ENCODE measurements at places on chromosomes 2 and 18.

- DNase-seq = no peak
Observed at GRCh38 chr2:62884514-62884913, 166.1 kb upstream of the OTX1 start.

- no peak for DNase-seq
Observed at GRCh38 chr2:127406454-127406853, 11.8 kb upstream of the PROC start.

GRCh38 chr2:99775585-99775984 is 285.8 kb upstream of the REV1 start:
- no peak for DNase-seq

- no peak for DNase-seq
Observed at GRCh38 chr2:197946562-197946961, 142.2 kb downstream of the PLCL1 start.

DNA sequence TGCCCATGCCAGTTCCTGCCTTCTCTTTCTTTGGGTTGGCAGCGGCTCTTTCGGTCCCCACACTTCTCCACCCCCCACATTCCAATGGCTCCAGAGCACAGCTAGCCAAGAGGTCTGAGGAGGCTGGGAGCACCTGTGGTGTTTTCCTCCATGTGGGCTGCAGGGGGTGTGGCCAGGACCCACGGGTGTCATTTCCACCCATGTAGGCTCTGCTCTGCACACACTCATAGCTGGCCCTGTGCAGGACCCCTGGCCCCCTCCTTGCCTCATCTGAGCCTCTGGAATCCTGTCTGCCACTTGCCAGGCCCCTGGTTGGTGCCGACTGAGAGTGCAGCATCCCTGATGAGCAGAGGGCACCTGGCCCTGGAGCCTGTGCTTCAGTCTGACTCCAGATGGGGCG is 46.3 kb downstream of the DYSF start:
- no peak for DNase-seq

GRCh38 chr18:41558715-41559114 is 396.3 kb upstream of the PIK3C3 start:
- no peak for DNase-seq

DNA sequence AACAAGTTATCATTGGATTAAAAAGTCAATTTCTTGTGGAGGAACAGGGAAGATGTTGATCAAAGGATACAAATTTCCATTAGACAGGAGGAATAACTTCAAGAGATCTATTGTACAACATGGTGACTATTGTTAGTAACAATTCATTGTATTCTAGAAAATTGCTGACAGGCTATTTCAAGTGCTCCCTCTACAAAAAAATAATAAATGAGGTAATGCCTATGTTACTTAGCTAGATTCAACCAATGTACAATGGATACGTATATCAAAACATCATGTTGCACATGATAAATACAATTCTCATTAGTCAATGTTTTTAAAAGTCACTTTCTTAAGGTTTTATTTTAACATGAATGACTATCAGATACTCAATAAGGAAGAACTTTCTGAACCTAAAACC is 33.5 kb downstream of the TFCP2L1 start:
- DNase-seq = no peak

DNA sequence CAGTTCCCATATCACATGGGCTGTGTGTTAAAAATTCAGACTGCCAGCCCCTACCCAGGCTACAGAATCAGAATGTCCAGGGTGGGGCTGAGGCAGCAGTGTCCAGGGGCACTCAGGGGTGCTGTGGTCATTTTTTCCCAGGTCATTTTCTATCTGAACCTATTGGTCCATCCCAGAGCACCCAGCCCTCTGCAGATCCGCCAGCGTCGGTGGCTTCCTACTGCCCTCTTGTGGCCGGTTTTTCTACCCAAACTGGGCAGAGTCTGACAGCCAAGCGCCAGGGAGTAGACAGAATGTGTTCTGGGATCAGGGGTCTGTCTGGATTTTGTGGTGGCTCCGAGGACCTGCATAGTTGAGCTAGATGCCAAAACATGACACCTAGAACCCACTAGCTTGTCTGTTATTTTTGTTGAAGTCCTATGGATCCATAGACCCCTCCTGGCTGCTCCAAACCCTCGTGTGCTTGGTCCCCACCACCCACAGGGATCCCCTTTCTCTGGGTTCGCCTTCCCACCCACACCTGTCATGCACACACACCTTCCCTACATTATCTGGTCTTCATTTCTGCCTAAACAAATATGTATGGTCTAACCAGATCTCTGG is 34.1 kb upstream of the RMDN2 start:
- DNase-seq = peak; percentile 60

DNA sequence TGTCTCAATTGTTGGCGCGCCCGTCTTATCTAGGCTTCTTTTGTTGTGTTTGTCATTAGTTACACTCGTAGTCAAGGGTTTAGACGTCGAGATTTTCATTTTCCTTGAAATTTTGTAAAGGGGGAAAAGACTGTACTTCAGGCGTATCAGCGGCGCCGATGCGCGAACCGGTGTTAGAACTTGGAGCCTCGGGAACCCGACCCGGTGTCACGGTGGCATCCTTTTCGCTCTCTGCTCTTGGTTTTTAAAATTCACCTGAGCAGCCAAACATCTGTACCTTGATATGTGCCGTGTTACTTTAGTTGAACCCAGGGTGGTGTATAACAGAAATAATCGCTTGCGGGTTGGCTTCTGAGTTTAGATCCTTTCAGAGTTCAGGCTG is 643 bp downstream of the RMC1 start:
- DNase-seq = no peak

DNA sequence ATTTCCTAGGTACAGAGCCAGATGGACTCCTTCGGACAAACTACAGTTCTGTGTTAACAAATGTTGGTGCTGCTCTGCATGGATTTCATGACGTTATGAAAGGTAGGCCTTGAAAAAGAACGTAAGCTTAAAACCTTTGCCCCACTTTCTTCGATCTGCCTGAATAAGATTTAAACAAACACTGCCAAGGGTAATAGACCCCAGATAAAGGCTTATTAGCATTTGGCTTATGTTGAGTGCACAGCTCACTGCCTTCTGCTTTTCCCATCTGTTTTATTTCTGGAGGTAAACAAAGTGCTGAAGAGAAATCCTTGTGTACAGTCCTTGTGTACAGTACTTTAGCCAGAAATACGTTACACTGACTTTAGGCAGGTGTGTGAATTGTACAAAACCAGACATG is 50.0 kb upstream of the STON1 start:
- no peak for DNase-seq

GRCh38 chr2:110983133-110983532 is 137.6 kb upstream of the BCL2L11 start:
- DNase-seq = no peak

DNA sequence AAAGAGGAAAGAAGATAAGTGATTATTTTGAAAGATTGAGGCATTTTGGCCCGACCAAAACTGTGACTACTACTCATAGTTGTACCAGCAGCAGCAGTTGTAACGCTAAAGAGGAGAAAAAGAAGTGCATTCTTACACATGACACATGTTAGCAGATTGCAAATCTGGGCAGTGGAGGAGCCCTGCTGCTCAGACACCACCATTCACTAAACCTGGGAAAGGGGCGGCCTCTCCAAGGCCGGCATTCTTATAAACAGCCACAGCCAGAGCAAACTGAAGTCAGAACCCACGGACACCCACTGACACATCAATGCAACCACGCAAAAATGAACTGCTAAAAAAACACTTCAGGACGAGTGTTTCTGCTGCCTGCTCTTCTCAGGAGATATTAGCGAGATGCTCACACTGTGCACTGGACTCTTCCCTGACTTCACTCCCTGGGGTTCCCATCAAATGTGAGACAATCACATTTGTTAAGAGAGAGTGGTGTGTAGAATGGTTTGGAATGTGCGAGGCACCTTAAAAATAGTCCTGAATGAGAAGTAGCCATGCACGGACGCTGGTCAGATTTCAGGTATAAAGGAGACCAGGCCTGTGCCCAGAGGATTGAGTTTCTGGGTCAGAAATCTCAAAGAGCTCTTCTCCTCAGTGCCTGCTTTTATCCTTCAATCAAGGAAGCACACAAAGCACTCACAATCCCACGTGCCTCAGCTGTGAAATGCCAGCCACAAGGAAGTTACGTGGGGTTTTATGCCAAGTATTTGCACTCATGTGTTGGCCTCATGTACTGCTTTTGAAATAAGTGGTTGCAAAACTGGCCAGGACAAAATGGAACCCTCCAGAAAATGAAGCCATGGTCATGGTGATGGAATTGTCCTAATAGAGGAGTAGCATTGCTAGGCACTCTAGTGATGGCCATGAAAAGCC is 83.4 kb downstream of the MTCL1 start:
- no peak for DNase-seq

- DNase-seq = peak; percentile 73
Observed at GRCh38 chr2:234483568-234484251, 13.2 kb downstream of the ARL4C start.

DNA sequence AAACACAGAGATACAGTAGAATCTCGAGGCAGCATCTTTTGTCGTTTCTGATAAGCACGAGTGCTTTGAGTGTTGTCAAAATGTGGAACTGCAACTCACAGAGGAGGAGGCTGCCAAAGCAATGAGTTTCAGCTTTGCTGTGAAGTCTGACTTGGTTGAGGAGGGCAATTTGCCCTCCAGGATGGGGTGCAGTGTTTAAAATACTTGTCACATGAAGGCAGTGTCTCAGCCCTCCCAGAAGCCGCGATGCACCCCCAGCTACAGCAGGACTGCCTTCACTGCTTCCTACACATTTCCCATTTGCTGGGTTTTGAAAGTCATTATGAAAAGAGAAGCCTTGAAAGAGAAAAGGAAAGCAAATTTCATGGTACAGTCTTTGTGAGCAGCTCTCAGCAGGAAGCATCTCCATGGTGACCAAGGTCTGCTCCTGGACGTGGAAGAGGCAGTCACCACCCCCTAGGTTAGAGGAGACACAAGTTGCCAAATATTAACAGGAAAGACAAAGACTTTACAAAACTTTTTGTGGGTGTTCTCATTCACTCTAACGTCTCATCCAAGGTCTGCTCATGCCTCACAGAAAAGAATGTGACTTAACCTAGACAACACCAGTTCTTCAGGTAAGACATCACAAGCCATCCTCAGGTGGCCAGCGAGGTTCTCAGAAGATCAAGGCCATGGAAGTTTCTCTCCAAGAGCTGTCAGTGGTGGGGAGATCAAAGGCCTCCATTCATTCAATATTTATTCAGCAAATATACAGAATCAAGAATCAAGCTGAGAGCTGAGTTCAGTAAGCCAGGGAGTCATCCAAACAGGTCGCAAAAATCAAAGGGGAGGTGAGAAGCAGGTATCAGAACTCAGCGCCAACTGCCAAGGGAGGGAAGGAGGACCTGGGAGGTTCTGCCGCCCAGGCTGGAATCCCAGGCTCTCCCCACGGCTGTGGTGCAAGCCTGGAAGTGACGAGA is 476.0 kb downstream of the EIPR1 start:
- no peak for DNase-seq

GRCh38 chr2:198129609-198130008 is 325.2 kb downstream of the PLCL1 start:
- no peak for DNase-seq

DNA sequence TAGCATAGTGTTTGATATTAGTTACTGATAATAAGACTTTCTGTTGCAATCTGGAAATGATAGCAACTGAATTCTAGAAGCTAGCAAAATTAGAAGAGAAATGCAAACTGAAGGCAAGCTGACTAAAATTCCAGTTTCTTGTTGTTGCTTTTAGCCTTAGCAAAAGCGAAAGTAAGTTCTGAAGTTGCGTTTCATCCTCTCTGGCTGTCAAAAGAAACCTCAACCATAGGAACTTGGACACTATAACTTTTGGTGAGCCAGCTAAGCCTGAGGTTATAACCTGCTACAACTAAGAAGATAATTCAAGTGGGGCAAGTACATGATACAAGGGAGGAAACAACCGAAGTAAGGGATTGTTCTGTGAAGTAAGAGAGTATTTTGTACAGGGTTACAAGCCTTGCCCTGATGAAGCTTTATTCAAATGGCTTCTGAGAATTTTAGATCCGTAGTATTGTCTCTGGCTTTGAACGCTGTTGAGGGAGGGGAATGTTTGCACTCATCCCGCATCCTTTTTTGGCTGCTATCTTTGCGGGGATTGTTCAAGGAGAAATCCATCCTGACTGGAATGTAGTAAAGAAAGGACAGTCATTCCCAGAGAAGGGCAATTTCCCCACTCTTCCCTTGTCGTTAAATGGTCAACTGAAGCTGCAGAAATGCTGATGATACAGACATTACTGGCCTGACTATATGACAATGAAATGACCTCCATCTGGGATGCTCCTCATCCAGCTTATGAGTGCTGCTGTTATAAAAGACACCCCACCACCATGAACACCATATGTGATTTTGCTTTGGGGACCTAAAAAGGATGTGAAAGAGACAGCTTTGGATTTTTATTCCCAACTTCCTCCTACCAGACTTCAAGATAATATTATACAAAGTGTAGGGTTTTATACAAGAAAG is 7.0 kb upstream of the TMX3 start:
- no peak for DNase-seq

GRCh38 chr2:34179511-34179910 is 580.4 kb upstream of the FAM98A start:
- DNase-seq = no peak

DNA sequence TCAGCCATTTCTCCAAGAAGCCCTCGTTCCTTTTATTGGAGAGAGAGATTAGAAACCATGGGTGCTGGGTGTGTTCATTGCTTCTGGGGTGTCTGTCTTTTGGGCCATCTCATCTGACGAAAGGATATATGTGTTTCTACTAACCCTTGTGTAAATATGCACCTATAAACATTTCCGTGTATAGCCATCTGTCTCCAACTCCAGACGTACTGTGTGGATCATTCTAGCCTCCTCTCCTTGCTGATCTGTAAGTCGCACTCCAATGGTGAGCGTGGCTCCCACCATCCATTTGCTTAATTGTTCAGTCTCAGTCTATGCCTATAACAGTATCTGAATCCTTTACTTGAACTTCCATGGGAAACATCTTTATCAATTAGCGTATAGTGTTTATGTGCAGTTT is 1.8 kb downstream of the RBFA start:
- DNase-seq = no peak

DNA sequence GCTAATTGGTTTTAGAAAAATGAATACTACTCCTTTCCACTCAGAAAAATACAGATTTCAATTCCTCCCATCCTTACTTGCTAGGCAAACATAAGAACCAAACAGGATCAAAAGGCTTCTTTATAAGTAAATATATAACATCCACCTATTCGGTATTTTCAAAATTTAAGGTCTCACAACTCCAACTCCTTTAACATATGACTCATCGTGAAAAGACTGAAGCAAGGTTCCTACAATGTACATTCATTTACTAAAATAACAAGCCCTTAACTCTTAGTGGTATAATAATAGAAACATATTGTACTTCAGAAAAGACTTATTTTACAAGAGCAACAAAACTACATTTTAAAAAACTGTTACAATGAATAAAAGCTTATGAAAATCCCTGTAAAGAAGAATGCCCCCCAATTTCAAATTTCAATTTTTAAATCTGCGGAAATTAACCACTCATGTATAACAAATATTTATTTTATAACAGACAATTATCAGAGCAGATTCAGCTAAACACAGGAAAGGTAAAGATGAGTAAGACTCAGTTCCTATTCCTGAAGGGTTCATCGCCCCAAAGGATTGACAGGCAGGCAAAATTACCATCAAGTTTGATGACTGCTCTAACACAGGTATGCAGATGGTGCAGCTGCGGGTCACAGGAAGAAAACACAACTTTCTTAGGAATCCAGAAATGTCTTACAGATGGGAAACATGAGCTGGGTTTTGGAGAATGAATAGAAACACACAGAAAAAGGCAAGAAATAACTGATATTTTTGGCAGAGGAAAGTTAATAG is 96.4 kb downstream of the COBLL1 start:
- no peak for DNase-seq

Data from T-helper 17 cell (primary cell).